ENCODE measurements at places on chromosomes 2 and 18. TPM values are rescaled to one million over a fixed set of nuclear protein-coding genes. Genes with fewer than 3 reads are reported as not detected.

DUSP19 gene
- total RNA-seq: 3.1 TPM

CCDC88A gene
- 74.6 TPM for total RNA-seq

MARCHF4 gene
- 42.8 TPM for total RNA-seq

UGT1A4 gene
- not detected for total RNA-seq

SIX3 gene
- total RNA-seq: 0.48 TPM

HOXD13 gene
- total RNA-seq: not detected

GRB14 gene
- 8.6 TPM for total RNA-seq

REEP1 gene
- 1.1 TPM for total RNA-seq

FSHR gene
- total RNA-seq: 0.38 TPM

FAHD2B gene
- 5.7 TPM for total RNA-seq

ST6GAL2 gene
- total RNA-seq: 120 TPM

NETO1 gene
- total RNA-seq: 19.8 TPM

CCDC195 gene
- total RNA-seq: not detected

NOL4 gene
- total RNA-seq: 1.9 TPM

ACOXL gene
- 0.12 TPM for total RNA-seq

SLC23A3 gene
- 1.2 TPM for total RNA-seq

GALR1 gene
- not detected for total RNA-seq

WNT10A gene
- 2.5 TPM for total RNA-seq

IL1F10 gene
- total RNA-seq: not detected

VRK2 gene
- total RNA-seq: 28.9 TPM

SLC9A4 gene
- total RNA-seq: 0.07 TPM

CCNYL1 gene
- 35.2 TPM for total RNA-seq

KCNF1 gene
- 1.6 TPM for total RNA-seq

EGR4 gene
- not detected for total RNA-seq

ACVR2A gene
- total RNA-seq: 25.2 TPM

ELOA2 gene
- total RNA-seq: not detected

LYPD1 gene
- 51.1 TPM for total RNA-seq

OTOS gene
- not detected for total RNA-seq

GALNT5 gene
- total RNA-seq: 2.2 TPM

GRHL1 gene
- 2.5 TPM for total RNA-seq

MRO gene
- 0.18 TPM for total RNA-seq

RND3 gene
- 92.0 TPM for total RNA-seq

CYP27A1 gene
- 3.9 TPM for total RNA-seq

Measured in astrocyte (in vitro differentiated cells and primary cell).